ENCODE measurements at places on chromosomes 12 and 14. TPM values are rescaled to one million over a fixed set of nuclear protein-coding genes. Genes with fewer than 3 reads are reported as not detected.

DNA sequence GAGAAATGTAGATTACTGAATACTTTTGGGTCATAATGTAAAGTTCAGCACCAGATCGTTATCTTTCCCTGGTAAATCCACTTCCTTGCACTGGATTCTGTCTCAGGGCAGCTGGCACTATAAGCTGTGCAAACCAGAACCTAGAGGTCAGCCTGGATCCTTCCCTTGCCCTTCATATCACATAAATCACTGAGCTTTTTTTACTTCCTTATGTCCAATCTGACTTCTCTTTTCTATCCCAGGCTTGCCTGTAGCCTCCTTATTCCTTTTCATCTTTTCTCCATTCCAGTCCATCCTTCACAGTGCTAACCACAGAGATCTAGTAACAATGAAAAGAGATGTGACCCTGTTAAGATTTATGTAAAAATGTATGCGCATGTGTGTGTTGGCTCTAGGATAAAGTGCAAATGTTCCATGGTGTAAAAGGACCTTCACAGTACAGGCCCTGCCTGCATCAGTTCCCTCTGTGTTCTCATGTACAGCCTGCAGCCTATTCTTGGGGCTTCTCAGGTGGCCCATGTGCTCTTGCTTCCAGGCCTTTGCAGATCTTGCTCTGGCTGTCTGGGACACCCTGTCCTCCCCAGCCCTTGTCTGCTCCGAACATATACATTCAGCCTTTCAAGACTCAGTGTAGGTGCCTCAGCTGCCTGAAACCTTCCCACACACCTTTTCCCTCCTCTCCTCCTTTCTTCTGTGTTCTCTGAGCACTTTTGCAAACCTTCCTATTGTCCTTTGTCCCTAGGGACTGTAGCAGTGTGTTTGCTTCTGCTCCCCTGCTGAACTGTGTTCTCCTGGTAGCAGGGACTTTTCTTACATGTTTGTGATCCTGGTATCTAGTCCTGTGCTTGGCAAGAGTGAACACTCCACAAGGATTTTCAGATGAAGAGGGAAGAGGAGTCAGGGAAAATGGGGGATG is 30.0 kb downstream of the PELI2 start:
- no peaks in the 10 kb centered on the region for H3K27me3 ChIP-seq
- no peak for DNase-seq
- H3K4me1 ChIP-seq, result peaks cover 33% of the 10 kb centered on the region
- H3K4me3 ChIP-seq, result no peak overlapping the region

SIX1 gene
- total RNA-seq, result not detected

ANO2 gene
- not detected for total RNA-seq

- H3K36me3 ChIP-seq, result no peaks in the 10 kb centered on the region
- H3K27ac ChIP-seq, result no peak overlapping the region
- no peaks in the 10 kb centered on the region for H3K27me3 ChIP-seq
- no peak overlapping the region for H3K4me3 ChIP-seq
Measured at GRCh38 chr14:55099756-55100155, 29.3 kb upstream of the LGALS3 start.

- no peak for DNase-seq
- no peak overlapping the region for H3K4me3 ChIP-seq
- no peaks in the 10 kb centered on the region for H3K4me1 ChIP-seq
- H3K36me3 ChIP-seq, result no peaks in the 10 kb centered on the region
- peaks cover 10% of the 10 kb centered on the region for H3K27me3 ChIP-seq
Measured at GRCh38 chr12:131555197-131555846, 155.6 kb upstream of the SFSWAP start.

SDR9C7 gene
- total RNA-seq, result not detected

- no peak overlapping the region for H3K27ac ChIP-seq
- no peak overlapping the region for H3K4me3 ChIP-seq
- H3K4me1 ChIP-seq, result no peaks in the 10 kb centered on the region
- no peak for DNase-seq
Measured at GRCh38 chr14:92880851-92881250, 42.1 kb upstream of the CHGA start.

GRCh38 chr14:79629411-79630287 is 581.7 kb downstream of the DIO2 start:
- no peak for DNase-seq
- H3K27me3 ChIP-seq, result no peaks in the 10 kb centered on the region
- H3K27ac ChIP-seq, result no peak overlapping the region

GRCh38 chr14:78157494-78158437 is 12.4 kb upstream of the NRXN3 start:
- no peak overlapping the region for H3K27ac ChIP-seq
- no peak overlapping the region for H3K4me3 ChIP-seq
- no peaks in the 10 kb centered on the region for H3K36me3 ChIP-seq
- peaks cover 33% of the 10 kb centered on the region for H3K27me3 ChIP-seq
- H3K4me1 ChIP-seq, result no peaks in the 10 kb centered on the region

DNA sequence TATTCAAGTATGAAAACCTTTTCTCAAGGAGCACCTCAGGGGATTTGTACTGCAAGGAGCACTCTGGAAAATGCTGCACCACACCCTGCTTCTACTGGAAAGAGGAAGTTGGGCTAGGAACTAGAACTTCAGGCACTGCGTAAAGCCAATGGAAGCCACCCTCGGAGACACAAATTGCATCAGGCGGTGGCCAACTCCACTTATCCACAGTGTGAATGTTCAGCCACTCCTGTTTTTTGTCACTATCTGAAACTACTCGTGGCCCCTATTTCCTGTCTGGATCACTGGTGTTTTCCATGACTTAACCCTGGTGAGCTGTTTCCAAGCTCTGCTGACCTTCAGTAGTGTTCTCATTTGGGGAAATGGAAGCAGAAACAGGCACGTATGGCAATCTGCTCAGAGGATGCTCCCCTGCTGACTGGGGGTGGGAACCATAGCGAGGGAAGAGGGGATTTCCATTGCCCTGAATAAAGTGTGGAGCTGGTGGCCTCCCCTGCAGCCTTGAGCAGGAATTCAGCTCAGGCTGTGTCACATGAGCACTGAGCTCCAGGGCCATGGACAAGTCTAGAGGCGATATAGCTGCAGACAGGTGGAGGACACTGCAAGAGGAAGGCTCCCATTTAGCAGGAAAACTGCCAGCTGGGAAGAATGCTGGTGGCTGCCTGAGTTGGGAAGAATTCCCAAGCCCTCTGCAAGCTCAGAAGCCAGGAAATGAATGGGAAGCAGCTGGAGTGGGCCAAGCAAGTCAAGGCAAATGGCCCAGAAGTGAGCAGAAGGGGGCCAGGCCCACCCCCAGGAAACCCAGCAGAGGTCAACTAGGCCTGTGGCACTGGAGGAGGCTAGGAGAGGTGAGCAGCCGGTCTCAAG is 50.5 kb upstream of the RAP1B start:
- H3K4me3 ChIP-seq, result no peak overlapping the region
- no peaks in the 10 kb centered on the region for H3K27me3 ChIP-seq
- H3K4me1 ChIP-seq, result peaks cover 12% of the 10 kb centered on the region
- DNase-seq, result no peak

DNA sequence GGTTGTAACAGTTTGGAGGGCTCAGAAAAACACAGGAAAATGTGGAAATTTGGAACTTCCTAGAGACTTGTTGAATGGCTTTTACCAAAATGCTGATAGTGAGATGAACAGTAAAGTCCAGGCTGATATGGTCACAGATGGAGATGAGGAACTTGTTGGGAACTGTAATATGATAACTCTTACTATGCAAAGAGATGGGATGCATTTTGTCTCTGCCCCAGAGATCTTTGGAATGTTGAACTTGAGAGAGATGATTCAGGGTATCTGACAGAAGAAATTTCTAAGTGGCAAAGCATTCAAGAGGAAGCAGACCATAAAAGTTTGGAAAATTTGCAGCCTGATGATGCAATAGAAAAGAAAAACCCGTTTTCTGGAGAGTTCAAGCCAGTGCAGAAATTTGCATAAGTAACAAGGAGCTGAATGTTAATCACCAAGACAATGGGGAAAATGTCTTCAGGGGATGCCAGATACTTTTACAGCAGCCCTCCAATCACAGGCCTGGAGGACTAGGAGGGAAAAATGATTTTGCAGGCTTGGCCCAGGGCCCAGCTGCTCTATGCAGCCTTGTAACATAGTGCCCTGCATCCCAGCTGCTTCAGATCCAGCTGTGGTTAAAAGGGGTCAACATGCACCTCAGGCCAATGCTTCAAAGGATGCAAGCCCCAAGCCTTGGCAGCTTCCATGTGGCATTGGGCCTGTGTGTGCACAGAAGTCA is 572.7 kb upstream of the ATP2B1 start:
- no peaks in the 10 kb centered on the region for H3K27me3 ChIP-seq
- DNase-seq, result no peak
- H3K36me3 ChIP-seq, result no peaks in the 10 kb centered on the region
- H3K27ac ChIP-seq, result no peak overlapping the region

All from T-helper 17 cell (primary cell).